ENCODE measurements at places on chromosomes 7 and 10. TPM values are rescaled to one million over a fixed set of nuclear protein-coding genes. Genes with fewer than 3 reads are reported as not detected.

GRCh38 chr10:75137533-75138438, 26.3 kb downstream of the SAMD8 start:
- no peak for DNase-seq

GRCh38 chr7:15086862-15087261, 184.3 kb upstream of the DGKB start:
- DNase-seq, result no peak

DNA sequence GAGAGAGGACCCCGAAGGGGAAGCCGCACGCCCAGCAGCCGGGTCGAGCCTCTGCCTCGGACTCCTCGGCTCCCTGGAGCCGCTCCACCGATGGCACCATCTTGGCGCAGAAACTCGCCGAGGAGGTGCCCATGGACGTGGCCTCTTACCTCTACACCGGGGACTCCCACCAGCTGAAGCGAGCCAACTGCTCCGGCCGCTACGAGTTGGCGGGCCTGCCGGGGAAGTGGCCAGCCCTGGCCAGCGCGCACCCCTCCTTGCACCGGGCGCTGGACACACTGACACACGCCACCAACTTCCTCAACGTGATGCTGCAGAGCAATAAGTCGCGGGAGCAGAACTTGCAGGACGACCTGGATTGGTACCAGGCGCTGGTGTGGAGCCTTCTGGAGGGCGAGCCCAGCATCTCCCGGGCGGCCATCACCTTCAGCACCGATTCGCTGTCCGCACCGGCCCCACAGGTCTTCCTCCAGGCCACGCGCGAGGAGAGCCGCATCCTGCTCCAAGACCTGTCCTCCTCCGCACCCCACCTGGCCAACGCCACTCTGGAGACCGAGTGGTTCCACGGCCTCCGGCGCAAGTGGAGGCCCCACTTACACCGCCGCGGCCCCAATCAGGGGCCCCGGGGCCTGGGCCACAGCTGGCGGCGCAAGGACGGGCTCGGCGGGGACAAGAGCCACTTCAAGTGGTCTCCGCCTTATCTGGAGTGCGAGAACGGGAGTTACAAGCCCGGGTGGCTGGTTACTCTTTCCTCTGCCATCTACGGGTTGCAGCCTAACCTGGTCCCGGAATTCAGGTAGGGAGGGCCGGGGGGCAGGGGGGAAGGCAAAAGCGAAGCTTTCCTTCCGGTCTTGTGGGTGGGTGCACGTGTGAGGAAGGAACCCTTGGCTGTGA, 973 bp downstream of the GPR158 start:
- peak; percentile 12 for DNase-seq

GRCh38 chr7:23482686-23483085, 12.4 kb upstream of the IGF2BP3 start:
- DNase-seq, result no peak

DNA sequence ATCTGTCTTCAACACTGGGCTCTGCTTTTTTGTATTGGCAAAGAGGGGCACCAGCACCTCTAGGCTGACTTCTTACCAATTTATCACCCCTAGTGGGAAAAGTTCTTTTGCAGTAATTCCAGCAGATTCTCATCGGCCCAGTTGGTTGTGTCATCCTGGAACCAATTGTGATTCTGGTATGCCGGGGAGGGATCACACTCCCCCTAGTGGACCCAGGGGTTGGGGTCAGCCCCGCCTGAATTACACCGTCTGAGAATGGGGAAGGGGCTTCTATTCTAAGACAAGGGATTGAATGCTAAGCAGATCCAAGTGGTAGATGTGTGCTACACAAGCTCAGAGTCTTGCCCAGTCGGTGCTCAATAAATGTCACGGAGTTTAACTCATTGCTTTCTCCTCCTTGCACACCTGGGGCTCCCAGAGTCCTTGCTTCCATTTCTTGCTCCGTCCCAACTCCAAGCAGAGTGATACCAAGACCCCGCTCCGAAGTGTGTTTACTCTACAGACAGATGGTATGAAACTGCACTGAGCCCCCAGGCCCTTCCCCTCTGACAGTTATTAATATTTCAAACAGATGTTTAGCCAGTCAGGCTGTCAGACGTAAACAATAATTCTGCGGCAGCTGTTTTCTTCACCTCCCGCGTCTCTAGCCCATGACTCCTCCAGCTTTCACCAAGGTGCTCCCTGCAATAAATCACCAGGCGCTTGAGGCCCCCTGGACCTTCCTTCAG, 71.9 kb downstream of the C10orf105 start:
- no peak for DNase-seq

DNA sequence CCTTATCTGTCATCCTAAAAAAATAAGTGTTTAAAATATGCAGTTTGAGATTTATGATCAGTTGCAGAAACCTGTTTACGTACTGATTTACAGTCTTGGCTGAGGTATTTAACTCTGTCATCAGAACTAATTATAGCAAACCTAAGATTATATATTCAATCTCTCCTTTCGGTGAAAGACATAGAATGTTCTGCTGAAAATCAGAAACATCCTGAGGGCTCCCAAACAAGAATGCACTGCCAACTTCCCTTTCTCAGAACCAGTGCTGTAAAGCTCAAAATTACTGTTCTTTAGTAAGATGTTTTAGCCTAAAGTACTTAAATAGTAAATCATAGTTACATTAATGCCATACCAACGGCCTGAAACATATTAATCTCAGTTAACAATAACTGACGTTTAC, 34.3 kb downstream of the FAM204A start:
- DNase-seq, result no peak

RNF32 gene
- 1.8 TPM for total RNA-seq

VWC2 gene
- total RNA-seq, result 0.23 TPM

SPDYE2B gene
- not detected for total RNA-seq

LIPF gene
- total RNA-seq, result not detected
